ENCODE measurements at places on chromosomes 7 and 10. TPM values are rescaled to one million over a fixed set of nuclear protein-coding genes. Genes with fewer than 3 reads are reported as not detected.

DNA sequence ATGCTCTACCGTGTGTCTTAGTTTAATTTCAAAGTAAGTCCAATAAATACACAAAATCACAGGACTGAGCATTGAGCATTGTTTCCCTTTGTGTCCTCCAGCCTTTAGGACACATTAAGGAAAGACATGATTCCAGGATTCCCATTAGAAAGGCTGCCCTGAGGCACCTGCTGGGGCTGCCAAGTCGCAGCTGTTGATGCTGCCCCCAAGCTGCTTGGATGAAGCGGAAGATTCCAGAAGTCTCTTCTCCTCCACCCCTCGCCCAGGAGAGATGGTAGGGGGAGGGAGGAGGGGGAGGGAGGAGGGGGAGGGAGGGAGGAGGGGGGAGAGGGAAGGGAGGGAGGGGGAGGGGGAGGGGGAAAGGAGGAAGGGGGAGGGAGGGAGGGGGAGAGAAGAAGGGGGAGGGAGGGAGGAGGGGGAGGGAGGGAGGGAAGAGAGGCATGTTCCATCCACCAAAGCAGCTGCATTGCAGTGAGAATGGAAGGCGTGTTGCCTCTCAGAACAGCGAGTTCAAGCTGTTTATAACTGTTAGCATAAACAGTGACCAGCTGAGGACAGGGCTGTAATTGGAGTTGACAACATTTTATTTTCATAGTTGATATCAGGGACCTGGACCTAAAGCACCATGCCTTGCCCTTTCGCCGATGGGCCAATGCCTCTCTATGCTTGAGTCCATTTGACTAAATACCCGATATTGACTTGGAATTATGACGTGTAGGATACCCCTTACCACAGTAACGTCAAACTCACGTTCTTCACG is 67.3 kb downstream of the DIP2C start:
- no peak for DNase-seq

DNA sequence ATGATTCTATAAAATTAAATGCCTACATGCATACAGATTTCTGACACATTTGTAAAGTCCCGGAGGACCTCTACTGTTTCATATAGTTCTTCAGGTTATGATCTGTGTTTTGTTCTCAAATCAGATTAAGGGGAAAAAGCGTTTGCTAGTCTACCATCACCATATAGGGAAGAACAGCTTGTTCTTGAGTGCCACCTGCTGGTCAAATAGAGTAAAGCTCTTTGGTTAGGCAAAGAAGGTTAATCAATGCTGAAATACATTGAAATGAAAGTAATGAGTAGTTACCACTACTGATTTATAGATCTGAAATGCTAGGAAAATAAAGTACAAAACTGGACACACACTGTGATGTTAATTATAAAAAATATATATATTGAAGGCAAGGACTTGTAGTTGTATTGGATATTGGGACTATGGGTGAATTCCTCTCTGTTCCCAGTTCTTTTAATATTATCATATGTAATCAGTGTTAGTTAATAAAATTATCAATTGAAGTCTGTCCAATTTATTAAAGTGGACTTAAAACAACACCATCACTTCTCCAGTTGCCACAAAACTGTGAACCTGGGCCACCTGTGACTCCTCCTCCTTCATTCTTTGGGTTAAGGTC is 72.6 kb upstream of the PDLIM1 start:
- peak; percentile 54 for DNase-seq

- no peak for DNase-seq
Observed at GRCh38 chr10:2679646-2680045, 387.7 kb upstream of the PFKP start.

GRCh38 chr7:3068530-3068929 is 24.9 kb upstream of the CARD11 start:
- DNase-seq = no peak

DNA sequence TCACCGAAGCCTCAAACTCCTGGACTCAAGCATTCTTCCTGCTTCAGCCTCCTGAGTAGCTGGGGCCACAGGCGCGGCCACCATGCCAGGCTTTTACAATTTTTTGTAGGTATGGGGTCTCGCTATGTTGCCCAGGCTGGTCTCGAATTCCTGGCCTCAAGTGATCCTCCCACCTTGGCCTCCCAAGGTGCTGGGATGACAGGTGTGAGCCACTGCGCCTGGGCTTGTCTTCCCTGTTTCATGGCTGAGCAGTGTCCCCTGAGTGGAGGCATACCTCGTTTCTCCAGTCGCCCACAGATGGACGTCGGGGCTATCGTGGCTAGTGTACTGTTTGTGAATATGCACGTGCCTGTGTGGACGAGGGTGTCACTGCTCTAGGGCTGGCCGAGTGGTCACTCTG is 11.3 kb downstream of the INPP5A start:
- DNase-seq = no peak

DNA sequence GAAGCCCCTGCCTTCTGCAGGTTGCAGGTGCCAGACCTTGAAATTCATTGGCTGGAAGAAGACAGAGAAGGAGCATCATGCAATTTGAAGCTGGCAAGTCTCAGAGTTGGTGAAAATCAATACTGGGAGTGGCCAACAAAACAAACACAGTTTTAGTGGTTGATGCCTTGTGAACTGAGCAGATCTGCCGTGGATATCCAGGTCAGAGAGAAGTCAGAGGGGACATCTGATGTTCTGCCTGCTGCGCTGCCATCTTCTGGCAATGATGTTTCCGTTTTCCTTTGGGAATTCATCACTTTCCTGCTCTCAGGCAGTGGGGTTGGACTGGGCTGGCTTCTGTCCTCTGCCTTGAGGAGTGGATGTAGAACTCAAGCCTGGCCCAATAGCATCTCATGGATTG is 132.0 kb downstream of the RPS24 start:
- no peak for DNase-seq

DNA sequence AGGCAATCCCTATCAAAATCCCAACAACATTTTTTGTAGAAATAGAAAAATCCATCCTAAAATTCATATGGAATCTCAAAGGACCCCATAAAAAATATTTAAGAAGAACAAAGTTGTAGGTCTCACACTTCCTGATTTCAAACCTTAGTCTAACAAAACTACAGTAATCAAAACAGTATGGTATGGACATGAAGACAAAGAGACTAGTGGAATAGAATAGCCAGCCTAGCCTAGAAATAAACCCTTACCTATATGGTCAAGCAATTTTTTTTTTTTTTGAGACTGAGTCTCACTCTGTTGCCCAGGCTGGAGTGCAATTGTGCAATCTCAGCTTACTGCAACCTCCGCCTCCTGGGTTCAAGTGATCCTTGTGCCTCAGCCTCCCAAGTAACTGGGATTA is 3.6 kb upstream of the TMEM120A start:
- no peak for DNase-seq

DNA sequence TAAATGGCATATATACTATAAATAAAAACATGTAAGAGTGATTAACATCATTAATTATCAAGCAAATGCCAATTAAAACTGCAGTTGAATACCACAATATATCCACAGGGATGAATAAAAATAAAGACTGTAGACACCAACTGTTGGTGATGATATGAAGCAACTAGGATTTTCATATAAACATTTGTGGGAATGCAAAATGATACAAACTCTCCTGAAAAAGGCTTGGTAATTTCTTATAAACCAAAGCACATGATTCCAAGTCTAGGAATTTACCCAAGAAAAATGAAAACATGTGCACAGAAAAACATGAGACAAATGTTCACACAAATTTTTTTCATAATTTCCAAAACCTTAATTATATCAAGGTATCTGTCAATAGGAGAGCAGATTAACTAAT is 448.1 kb downstream of the ETV1 start:
- DNase-seq = no peak

DNA sequence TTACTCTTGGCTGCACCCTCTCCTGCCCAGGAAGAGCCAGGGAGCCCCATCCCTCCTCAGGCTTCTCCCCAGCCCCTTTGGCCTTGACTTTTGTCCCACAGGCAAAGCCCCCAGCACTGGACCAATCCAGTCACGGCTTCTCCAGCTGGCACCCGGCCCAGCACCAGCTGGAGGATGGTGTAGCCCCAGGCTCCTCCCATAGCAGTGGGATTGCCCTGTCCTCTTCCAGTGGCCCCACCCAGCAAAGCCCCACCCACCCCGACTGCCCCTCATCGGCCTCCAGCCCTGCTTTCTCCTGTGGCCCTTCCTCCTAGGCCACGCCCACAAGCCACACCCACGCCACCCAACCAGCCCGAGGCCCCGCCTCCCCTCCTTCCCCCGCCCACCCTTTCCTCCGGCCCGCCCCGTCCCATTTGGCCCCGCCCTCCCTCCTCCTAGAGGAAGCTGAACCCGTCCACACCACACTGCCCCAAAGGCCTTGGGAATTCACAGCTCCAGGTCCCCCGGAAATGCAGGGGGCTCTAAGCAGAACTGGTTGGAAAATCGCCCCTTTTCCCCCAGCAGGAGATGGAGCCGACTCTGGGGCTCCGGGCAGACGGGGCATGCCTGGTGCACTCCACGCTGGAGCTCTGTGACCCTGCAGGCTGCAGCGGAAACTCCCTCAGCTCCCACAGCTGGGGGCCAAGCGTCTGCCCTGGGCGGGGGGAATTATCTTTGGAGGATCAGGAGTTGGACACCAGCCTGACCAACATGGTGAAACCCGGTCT is 25.2 kb downstream of the GET4 start:
- peak; percentile 65 for DNase-seq

DNA sequence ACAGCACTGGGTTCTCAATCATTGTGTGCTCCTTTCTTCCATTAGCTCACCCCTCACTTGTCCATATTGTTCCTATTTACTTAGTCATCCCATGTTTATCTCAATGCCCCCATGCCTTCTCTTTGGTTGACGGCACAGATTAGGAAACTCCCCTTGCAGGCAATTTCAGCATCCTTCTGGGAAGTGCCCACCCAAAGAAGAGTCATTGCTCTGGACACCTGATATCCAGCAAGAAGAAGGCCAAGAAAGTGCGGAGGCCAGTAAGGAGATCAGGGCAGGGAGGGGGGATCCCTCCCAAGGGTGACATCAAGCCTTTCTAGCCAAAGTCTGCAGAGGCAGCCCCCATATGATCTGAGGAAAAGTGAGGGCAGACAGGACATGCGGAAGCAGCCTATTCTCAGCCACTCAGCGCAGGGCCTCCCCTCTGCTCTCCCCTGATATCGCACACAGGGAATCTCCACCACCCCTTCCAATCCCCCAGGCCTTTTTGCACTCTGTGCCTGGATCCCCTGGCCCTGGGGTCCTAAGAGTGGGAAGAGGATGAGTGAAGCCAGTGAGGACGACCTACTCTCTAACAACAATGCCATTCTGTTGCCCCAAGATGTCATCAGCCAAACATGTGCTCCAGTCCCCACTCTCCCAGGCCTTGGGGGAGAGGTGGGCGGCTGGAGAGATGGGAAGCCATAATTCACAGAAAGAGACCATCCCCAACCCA is 1.8 kb downstream of the TRPV6 start:
- no peak for DNase-seq

DNA sequence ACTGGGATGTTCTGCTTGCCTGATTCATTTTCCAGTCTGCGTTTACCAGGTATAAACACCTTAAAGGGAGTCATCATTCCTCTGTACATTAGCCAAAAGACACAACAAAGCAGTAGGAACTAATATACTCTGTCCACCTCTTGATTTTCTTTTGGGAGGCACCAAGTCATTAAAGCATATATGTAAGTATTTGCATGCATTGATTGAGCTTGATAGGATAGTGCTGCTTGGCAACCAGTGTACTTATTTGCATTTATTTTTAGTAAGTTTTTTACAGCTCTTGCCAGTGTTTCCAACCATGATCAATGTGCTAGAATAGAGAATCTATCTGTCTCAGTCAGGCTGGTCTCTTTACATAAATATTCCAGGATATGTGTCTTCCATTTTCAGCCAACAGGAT is 353.3 kb upstream of the SEMA3C start:
- no peak for DNase-seq

GRCh38 chr7:35657125-35657524 is 37.8 kb downstream of the HERPUD2 start:
- no peak for DNase-seq

- DNase-seq = no peak
Observed at GRCh38 chr10:5732141-5732540, 47.5 kb downstream of the TASOR2 start.

DNA sequence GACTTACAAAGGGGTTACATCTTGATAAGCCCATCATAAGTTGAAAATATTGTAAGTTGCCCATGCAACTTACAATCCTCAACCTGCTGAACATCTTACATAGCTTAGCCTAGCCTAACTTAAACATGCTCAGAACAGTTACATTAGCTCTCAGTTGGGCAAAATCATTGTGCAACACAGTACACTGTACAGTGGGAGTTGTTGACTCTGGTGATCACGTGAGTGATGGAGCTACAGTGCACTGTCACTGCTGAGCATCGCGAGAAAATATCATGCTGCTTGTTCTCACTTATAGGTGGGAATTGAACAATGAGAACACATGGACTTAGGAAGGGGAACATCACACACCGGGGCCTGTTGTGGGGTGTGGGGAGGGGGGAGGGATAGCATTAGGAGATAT is 214.9 kb upstream of the ZMIZ1 start:
- no peak for DNase-seq

GRCh38 chr10:33112831-33113455 is 154.9 kb upstream of the ITGB1 start:
- no peak for DNase-seq

SPDYE1 gene
- total RNA-seq = not detected

ARID5B gene
- total RNA-seq = 3.2 TPM

FFAR4 gene
- total RNA-seq = not detected

AKR1B15 gene
- not detected for total RNA-seq

CYTH3 gene
- 15.3 TPM for total RNA-seq

ACBD7 gene
- 0.27 TPM for total RNA-seq

EN2 gene
- total RNA-seq = not detected
